ENCODE measurements at places on chromosomes 4 and X.

GRCh38 chrX:18465051-18465450, 39.6 kb downstream of the CDKL5 start:
- no peak for DNase-seq

- DNase-seq: no peak
These were observed 1.0 kb upstream of the ACSL1 start for GRCh38 chr4:184826691-184827270.

DNA sequence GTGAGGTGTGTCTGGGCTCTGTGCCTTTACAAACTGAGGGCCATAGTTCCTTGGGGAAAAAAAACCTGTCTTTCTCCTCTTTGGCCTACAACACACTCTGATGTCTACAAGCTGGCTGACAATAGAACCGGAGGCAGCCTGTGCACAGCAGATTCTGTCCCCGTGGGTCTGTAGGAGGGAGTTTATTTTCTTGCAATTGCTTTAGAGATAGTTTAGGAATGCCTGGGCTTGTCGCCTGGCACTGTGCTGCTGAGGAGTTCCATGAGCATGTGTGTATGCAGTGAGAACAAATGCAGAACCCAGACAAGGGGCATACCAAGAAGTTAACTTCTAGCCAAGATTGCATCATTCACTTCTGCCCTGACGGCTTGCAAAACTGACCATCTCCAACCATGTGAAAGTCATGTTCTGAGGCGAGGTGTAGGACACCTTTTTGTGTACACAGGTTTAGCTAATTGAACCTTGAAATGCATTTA, 54.1 kb downstream of the CCNI start:
- DNase-seq: no peak

DNA sequence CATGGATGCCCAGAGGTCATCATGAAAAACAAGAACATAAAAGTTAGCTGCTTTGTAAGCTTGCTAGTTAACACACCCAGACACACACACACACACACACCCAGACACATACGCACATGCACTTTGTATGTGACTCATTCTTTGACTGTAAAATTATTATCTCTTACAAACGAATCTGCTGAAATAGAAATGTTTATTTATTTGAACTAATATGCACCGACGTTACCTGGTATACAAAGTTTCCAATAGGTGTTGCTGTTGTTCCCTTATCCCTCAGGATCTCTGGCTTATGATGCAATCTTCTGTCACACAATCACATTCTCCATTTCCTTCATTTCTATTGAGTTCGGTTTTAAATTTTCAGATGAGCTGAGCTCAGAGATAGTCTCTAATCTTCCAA, 209.3 kb downstream of the PTTG2 start:
- peak; percentile 53 for DNase-seq

- DNase-seq: no peak
These were observed 782.5 kb upstream of the INTU start for GRCh38 chr4:126850286-126850685.

GRCh38 chr4:134702374-134702773, 500.8 kb upstream of the PABPC4L start:
- DNase-seq: no peak

DNA sequence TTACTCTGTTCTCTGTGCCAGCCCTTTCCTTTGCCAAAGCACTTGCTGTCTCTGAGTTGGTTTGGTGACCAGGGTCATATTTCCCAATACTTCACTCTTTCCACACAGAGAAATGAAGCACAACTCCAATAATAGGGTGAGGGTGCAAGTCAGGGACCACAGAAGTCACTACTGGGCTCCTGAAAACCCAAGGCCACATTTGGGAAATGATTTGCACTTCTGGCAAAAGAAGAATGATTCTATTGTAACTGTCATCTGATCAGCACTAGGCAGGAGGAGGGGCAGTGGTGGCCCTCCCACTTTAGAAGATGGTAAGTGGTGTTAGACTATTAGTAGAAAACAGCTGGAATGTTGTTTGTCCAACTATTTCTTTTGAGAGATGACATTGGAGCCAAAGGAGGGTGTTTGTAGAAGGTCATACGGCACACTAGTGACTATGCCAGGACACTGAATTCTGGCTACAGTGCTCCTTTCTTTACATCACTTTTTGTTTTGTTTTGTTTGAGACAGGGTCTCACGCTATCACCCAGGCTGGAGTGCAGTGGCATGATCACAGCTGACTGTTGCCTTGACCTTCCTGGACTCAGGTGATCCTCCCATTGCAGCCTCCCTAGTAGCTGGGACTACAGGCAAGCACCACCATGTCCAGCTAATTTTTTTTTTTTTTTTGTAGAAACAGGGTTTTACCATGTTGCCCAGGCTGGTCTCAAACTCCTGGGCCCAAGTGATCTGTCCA, 10.8 kb upstream of the HADH start:
- DNase-seq: no peak

DNA sequence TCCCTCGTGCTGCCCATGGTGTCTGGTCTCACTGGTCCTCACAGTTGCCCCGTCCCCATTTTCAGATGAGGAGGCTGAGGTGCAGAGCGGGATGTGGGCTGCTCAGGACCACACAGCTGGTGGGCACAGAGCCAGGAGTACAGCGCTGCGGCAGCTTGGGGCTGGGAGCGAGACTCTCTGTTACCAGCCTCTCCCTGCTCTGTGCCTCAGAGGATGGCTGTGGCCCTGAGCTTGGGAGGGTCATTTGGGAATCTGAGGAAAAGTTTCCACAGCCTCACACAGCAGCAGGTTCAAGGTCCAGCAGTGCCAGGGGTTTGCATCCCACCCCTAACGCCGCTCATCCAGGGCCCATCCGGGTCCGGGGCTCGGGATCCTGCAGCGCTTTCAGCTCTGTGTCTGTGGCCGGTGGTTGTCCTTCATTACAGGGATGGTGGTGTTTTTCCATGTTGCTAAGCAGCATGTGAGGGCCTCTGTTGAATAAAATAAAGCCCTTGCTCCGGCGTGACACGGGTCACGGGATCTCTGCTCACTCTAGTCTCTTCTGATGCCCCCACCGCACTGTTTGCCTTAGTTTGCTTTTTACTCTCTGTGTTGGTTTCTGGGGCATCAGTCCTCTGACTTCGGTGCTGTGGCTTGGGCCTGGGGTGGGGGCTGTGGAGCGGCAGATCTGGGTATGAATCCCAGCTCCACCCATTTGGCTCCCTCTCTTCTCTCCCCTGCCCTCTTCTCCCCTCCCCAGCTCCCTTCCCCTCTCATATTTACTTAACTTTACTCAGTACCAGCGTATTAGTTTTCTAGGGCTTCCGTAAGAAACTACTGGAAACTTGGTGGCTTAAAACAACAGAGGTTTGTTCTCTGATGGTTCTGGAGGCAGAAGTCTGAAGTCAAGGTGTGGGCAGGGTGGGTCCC, 6.5 kb downstream of the WFS1 start:
- DNase-seq: no peak

DNA sequence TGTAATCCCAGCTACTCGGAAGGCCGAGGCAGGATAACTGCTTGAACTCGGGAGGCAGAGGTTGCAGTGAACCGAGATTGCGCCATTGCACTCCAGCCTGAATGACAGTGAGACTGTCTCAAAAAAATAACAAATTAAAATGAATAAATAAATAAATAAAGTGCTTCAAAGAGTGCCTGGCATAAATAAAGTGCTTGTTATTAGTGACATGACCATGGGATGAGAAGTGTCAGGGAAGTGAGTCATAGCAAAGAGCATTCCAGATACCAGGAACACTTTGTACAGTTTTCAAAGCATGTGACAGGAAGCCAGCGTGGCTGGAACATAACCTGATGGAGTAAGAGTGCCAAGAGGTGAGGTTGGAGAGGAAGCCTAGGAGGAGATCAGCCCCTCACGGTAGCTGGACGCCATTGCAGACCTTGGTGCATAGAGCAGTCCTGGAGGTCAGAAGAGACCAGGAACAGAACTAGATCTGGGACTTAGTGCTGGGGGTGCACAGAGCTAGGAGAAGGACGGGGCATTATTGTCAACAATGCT, 6.0 kb upstream of the WDR13 start:
- peak; percentile 51 for DNase-seq

DNA sequence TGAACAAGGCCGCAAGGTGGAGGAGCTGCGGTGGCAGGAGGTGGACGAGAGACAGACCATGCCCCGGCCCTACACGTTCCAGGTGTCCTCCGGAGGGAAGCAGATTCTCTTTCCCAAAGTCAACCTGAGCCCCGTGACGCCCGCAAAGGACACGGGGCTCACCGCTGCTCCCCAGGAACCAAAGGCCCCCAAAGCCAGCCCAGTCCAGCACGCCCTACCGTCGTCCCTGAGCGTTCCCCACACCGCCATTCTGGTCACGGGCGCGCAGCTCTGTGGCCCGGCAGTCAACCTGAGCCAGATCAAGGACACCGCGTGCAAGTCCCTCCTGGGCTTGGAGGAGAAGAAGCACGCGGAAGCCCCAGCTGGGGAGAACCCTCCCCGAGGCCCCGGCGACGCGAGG, 72.2 kb downstream of the AASDH start:
- DNase-seq: no peak

DNA sequence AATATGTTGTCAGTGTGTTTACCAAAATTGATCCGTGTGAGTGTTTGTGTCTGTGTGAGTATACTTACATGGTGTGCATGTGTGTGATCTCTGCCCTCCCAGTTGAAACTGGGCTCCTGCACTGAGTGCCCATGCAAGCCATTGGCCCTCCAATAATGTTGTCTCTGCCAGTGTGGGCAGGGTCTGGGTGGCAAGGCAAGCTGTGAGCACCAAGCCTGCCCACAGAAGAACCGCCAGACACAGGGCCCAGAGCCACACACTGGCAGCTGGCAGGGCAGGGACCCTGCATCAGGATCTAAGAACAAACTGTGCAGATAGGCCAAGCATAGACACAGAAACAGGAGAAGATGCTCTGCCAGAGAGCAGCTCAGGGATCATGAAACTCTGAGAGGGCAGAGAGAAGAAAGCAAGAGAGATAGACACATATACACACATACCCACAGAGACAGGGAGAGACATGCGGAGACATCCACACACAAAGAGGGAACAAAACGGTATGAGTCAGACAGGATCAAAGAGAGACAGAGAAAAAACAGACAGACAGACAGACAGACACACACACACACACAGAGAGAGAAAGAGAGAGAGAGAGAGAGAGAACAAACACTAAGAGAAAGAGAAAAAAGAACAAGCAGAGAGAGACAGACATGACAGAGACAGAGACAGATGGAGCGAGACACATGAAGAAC, 555.0 kb downstream of the MID1IP1 start:
- DNase-seq: no peak

DNA sequence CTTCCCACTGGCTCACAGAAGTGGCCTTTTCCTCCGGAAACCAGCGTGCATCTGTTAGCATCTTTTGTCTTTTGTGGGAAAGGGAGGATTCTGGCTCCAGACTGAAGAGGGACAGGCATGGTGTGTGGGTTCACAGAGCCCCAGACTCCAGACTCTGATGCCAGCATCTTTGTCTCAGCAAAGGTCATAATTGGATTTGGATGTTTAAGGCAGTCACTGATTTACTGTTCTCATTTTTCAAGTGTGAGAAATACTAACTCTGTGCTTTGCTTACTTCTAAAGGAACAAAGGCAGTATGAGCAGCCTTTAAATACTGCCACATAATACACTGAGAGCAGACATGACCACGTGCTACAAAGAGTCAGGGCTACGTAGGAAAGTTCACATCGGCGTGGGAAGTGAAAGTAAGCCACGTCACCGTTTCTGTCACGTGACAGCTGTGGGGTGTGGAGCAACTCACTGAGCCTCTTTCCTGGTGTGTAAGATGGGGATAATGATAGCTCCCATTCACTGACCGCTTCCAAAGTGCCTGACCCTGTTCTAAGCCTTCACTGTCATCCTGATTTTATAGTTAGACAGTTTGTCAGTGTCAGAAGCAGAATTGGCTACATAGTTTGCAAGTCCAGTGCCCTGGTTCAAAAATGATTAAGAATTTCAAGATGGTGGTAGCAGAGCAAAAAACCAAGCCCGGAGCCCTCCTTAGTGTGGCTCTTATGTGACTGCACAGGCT, 24.8 kb upstream of the TMSB4X start:
- DNase-seq: peak; percentile 94

- peak; percentile 57 for DNase-seq
These were observed 80.8 kb downstream of the ANKRD50 start for GRCh38 chr4:124631760-124632159.

GRCh38 chrX:134026565-134027311, 41.3 kb upstream of the GPC3 start:
- peak; percentile 34 for DNase-seq

DNA sequence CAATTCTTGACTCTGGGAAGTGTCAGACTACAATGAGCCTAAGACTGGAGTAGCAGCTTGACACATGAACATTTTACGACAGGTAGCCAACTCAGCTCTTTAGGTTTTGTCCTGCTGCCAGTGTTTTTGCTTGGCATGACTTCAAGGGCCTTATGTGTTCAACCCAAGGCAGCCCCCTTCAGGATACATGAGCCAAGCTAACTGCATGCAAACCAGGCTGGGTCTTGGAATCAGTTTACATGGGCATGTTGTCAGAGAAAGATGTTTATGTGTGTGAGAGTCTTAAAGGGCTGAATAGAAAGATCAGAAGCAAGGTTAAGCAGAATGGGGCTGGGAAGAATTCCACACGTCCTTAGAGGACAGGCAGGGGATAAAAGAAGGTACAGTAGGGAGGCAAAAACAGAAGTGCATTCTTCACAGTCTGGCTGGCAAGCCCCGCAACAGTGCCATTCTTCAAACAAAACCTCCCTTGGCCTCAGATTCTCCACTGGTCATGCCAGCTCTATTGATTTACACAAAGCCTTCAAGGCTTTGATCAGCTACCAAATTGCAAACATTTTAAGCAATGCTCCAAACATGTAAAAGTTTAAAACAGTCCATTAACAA, 97.3 kb downstream of the NKX6-1 start:
- no peak for DNase-seq

DNA sequence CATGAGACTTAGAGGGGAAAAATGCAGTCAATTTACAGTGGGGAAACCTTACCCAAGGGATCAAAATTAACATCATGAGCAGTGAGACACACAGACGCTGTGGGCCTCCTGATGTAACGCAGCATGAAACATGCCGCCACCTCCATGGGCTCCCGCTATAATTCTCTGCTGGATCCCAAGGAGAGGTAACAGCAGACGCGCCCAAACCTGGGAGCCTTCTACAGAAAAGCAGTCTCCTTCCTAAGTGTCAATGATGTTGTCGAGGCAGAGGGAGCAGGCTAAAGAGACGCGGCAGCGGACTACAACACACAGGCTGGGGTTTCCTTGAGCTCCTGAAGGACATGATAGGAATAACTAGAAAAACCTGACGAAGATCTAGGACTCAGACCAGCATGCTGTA, 142.3 kb downstream of the AFAP1 start:
- DNase-seq: no peak

DNA sequence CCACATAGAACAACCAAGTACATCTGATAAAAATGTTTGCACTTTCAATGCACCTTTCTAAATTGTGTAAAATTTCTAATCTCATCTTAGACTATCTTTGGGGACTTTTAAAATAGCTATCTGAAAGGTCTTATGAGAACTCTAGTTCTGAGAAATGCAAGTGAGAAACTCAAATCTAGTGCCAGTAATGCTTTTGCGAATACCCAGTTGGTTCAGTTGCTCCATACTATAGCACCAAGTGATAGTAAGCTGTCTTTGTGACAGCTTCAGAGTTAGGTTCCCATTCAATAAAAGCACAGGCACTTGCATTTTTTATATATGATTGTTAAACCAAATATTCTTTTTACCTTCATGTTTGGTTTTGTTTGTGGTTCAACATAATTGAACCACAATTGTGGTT, 4.5 kb upstream of the ITM2A start:
- no peak for DNase-seq

- peak; percentile 57 for DNase-seq
These were observed 59.6 kb downstream of the DCX start for GRCh38 chrX:111352424-111352823.
